ENCODE measurements at places on chromosomes 3 and 15.

- DNase-seq = no peak
Measured at GRCh38 chr15:35117543-35118265, 32.6 kb upstream of the NANOGP8 start.

DNA sequence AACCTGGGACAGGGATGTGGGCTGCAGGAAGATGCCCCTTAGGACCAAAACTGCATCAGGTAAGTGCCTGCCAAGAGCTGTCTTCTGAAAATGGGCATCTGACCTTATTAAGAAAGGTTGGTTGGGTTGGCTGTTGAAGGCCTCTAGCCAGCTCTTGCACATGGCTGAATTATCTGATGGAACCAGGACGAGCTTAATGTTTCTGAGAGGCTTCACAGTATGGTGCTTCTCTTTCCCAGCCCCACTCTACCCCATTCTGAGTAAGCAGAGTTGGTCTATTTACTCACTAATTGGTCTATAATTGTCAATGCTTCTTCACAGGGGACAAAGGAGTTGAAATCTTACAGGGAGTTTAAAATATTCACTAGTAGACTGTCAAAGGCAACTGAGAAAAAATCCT is 48.4 kb downstream of the DTWD1 start:
- no peak for DNase-seq

DNA sequence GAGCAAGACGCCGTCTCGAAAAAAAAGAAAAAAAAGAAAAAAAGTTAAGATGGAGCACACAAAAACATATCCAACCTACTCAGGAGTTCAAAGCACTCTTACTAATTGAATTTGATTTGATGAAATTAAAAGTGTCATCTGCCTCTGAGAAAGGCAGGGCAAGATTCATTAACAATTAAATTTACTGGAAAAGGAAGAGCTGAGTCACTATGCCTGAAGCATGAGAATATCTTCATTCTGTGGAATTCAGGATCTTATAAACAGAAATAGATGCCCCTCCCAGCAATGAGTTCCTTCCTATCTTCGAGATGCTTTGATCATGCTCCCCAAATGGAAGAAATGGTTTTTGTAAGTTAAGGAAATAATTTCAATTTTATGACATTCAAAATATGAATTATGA is 61.0 kb upstream of the ST3GAL6 start:
- DNase-seq = no peak

DNA sequence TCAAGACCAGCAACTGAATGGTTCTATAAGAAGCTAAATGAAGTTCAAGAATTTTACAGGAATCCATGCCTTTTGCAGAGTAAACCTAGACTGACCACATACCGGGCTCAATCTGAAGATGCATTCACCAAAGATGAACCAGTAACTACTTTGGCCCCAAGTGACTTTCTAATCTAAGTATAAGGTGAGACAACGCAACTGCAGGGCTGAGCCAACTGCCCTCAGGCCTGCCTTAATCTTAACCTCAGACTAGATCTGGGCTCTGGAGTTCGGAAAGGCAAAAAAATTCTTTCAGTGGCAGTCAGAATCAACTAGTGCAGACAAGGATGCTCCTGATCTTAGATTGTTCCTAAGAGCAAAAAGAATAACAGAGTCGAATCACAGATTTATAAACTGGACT is 48.3 kb downstream of the EXD1 start:
- no peak for DNase-seq

DNA sequence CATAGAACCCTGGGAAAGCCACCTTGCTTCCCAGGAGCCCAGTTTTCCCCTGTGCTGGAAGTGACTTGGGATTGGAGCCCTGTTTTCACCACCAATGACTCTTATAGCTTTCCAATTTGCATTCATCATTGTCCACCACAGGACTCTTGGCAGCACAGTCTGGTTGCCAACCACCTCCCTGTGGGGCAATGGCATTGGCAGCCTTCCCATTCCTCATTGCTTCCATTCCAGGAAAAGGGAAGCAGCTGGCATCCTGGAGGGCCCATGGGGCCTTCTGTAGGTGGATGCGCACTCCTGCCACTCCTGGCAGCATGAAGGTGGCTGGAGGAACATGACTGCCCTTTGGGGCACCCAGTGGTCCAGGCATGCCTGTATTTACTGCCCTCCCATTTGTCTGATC is 57.7 kb downstream of the FEM1B start:
- DNase-seq = no peak

- DNase-seq = no peak
Measured at GRCh38 chr3:138187296-138188012, at the start of gene ARMC8. Gene ARMC8, plus strand, starts transcription at chr3:138187301. Its CDS starts 254 bp downstream, at chr3:138187555.

- no peak for DNase-seq
Measured at GRCh38 chr15:23072633-23073032, 33.3 kb upstream of the TUBGCP5 start.

DNA sequence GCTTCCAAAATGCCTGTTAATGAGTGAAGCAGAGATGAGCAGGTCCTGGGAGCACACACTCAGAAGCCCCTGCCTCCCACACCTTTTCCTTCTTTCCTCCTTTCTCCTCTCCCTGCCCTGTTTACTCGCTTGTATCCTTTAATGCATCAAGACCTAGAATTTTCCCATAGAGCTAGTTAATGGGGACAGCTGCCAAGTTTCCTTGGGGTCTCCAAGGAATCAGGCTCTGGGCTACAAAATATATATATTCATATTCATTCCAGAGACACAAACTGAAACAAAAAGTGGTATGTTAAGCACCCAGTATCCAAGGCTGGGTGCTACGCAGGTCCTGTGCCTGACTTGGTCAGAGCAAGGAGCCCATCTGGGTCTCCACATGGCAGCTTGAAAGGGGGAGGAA is 235.6 kb downstream of the MYRIP start:
- DNase-seq = no peak

DNA sequence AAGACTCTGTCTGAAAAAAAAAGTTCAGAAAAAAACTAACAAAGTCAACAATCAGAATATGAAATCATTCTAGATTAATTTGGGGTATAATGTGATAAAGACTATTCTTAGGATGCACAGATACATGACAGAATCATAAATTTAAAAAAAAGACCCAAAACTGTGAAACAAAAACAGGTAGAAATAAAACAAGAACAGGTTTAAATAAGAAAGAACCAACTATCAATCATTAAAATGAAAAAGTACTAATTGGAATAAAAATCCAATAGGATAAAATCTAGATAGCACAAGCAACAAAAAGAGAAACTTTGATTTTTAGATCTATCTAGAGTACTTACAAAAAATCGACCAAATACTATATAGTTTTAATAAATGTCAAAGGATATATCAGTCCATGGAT is 13.4 kb downstream of the TMEM202 start:
- DNase-seq = no peak

- no peak for DNase-seq
Measured at GRCh38 chr3:189278221-189278620, 106.5 kb downstream of the TPRG1 start.

DNA sequence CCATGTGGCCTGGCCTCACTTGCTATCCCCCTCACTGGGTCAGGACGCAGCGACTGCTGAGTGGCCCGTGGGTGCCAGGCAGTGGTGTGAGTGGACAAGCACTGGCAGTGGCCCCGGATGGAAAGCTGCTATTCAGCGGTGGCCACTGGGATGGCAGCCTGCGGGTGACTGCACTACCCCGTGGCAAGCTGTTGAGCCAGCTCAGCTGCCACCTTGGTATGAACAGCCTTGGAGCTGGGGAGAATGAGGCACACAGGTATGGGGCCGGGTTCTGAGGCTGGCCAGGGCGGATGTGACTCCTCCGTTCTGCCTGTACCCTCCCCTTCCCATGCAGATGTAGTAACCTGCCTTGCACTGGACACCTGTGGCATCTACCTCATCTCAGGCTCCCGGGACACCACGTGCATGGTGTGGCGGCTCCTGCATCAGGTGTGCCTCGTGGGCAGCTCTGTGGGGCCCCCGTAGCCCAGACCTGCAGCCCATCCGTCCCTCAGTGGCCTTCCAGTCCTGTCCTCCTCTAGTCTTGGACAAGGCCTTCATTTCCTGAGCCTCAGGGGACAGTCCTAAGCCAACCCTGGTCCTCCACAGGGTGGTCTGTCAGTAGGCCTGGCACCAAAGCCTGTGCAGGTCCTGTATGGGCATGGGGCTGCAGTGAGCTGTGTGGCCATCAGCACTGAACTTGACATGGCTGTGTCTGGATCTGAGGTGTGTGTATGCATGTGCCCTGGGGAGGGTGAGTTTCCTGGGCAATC is 28.2 kb downstream of the NBEAL2 start:
- DNase-seq = no peak

GRCh38 chr15:97672586-97672985 is 287.9 kb upstream of the ARRDC4 start:
- DNase-seq = no peak

GRCh38 chr3:63824309-63824708 is 5.2 kb downstream of the C3orf49 start:
- DNase-seq = no peak

DNA sequence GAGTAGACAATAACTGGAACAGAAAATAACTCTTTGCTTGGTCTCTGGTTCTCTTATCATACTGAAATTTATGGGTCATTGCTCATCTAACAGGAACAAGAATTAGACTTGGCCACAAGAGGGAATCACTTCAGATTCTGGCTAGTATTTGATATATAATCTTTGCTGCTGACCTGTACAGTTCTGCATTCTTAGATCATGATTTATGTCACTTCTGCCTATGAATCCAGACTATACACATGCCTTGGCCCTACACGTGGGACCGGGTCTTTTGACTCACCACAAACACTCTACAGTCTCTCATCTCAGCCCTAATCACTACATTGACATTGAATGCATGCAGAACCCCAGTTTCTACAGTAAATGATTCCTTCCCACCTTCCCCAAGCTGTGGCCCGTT is 162.5 kb upstream of the SOX2 start:
- DNase-seq = no peak

DNA sequence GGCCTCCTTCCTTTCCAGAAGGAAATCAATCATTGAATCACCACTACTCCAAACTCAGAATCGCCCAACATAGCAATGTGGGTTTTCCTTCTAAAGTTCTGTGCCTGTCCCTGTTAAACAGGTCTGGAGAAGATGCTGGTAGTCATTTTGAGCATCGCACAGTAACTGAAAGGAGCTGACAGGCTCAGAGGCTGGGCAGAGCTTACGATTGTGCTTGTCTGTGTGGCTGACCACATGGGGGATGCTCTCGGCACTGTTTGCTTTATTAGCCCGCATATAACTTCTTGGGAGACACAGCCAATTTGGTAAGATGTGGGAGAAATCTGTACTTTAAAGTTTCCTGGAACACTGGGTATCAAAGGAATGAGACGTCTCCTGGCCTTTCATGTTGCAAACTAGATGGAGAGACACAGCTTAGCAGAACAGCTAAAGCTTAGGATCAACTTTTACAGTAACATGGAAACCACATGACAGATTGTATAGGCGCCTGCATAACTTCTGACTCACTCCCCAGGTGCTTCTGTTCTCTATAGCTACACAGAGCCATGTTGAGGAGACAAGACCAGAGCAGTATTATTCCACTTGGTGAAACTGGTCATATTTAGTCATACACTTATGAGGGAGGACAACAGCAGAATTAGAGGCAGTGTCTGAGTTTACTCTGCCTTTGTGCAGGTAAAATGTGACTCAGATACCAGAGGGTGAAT is 374.1 kb downstream of the RORA start:
- no peak for DNase-seq

DNA sequence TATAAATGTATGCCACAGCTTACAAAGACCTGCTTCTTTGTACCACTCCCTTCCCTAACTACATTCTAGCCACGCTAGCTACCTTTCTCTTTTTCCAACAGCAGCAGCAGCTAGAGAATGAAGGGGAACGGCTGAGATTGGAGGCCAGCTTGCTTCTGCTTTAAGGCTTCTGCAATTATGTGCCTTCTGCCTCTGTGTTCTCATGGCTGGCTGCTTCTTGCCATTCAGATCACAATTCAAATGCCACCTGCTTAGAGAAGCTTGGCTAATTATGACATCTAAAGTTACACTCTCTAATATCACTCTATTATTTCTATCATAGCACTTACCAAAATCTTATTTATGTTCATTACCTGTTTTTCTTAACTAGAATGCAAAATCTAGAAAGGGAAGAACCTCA is 95.2 kb downstream of the RYK start:
- DNase-seq = no peak

DNA sequence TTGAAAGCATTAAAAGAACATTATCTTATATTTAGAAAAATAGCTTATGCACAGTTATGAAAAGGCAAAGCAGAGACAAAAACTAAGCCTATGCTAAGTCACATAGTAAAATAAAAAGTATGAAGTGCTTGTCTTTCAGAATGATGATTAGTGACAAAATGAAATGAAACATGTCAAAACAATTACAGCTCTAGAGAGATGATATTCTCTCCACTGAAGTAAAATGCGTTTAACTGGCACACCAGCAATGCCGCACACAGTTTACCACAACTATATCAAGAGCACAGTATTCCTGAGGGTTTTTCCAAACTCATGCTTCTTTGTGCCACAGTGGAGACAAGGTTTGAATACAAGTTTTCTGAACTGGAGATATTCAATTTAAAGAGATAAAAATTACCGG is 2.1 kb upstream of the ZBBX start:
- DNase-seq = no peak

- DNase-seq = peak; percentile 12
Measured at GRCh38 chr15:98169551-98169950, 209.0 kb downstream of the ARRDC4 start.
